Breast epithelium (tissue), 4 donors: ENCODE measurements at places on chromosomes 5 and 9.

DNA sequence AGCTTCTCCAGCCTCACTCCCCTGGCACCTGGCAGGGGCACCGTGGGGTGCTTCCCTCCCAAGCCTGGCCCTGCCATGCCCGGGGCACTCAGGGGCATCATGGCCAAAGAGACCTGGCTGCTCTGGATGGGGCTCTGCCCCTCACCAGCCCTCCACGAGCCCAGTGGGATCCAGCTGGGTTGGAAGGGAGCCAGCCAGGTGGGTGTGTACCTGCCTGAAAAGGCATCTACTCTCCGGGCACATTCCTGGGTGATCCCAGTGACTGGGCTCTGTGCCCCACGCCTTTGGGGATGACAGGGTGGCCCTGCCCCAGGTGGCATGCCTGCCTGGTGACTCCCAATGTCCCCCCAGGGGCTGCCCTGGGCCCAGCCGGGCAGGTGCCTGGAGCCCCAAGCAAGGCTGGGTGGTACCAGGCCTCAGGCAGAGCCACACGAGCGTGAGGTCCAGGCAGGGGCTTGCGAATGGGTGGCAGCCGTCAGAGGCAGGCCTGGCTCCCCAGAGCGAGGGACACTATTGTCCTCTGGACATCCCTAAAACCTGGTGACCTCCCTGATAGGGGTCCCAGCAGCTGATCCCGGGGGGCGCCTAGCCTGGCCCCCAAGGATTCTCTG is 777 bp downstream of the GPSM1 start:
- DNase-seq: no peak

DNA sequence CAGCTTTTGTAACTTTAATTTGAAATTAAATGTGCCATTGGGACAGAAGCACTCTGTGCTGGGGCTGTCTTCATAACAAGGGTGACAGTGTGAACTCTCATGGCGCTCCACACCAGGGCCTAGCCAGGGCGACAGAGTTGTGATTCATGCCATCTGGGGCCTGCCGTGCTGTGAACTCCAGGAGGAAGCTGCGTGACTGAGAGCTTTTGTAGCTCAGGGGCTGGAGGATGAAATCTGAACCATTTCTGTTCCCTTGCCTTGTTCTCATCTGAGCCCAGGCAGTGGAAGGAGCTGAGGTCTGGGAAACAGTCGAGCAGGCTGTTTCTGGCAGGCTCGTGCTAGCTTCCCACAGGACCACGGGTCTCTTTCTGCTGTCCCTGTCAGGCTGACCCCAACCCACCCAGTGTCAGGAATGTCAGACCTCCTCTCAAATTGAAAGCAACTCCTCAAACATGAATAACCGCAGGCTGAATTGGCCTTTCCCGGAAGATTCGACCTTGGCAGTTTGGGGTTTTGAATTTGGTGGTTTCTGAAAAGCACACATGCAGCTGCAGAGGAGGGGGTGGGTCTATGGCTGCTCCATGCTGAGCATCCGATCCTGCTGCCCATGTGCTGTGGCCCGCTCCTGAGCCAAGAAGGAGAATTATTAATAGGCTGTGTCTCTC is 69.2 kb upstream of the RPS23 start:
- DNase-seq: no peak

DNA sequence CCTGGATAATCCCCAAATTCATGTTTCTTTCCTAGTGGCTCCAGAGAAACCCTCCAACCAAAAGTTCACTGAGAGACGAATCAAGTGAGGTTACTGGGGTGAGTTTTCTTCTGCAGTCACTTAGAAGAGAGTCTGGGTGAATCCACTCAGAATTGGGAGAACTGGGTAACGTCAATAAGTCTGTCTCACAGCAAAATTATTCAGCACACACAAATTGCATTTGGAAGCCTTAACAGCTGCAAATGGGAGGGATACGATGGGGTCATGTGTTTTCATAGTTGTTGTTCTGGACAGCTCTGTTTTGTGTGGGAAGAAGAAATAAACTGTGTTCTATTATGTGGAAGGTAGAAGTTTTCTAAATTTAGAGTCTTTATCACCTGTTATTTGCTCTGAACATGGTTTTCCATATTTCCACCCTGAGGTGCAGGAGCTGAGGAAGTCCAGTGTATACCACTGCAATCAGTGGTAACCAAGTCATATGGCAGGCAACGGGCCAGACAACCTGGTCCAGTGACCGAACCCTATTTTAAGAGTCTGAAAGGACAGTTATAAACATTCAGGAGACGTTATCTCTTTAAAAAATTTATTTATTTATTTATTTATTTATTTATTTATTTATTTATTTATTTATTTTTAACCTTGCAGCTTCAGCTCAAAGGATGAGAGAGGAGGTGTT is 21.9 kb downstream of the MARCHF3 start:
- DNase-seq: no peak

- no peak for DNase-seq
Observed at GRCh38 chr5:67802766-67803165, 412.8 kb upstream of the PIK3R1 start.

GRCh38 chr9:126893079-126893478 is 21.5 kb upstream of the RALGPS1 start:
- no peak for DNase-seq

DNA sequence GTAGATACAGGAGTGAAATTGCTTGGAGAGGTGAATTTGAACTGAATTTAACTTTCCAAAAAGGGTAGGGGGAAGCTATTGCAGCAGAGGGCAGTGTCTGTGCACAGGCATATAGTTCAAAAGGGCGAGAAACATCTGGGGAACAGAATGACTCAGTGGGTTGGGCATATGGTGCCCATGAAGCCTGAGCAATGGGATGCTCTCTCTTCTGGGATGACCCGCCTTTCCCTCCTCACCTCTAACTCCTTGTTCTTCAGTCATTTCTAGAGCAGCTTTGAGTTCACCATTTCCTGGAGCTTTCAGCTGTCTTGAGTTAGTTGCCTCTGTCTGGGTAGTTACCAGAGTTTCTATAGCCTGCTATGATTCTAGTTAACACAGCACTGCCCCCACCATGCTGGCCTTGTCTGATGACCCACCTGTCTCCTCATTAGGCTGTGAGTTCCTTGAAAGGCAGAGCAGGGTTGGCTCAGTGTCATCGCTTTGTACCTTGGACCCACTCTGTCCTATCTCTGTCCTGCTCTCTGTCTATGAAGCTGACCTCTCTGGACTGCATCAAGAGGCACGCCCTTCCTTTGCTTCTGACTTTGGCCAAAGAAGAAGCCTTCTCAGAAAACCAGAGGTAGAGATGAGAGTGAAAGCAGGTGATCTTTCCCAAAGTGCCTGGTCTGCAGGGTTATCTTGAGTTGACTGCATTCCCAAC is 299.6 kb upstream of the KLF4 start:
- no peak for DNase-seq

DNA sequence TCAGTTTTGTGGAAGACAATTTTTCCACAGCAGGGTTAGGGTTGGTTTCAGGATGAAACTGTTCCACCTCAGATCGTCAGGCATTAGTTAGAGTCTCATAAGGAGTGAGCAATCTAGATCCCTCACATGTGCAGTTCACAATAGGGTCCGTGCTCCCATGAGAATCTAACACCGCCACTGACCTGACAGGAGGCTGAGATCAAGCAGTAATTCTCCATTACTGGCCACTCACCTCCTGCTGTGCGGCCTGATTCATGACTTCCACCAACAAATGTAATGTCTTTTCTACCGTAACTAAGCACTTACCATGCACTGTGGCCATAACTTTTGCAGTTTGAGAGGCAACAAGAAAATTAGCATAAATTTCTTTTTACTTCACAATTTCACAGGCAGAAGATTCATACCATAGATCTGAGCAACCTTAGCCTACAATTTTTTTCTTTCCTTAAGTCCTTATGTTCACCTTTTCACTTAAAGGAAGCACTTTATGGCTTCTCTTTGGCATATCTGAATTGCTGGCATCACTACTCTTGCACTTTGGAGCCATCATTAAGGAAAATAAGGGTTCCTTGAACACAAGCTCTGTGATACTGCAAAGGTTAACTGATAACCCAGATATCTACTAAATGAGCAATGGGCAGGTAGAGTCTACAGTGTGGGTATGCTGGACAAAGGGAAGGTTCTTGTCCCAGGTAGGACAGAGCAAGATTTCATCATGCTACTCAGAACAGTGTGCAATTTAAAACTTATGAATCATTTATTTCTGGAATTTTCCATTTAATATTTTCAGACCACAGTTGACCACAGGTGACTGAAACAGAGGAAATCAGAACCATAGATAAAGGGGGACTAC is 83.0 kb upstream of the IFNK start:
- no peak for DNase-seq

- no peak for DNase-seq
Observed at GRCh38 chr9:95167998-95168397, 149.5 kb downstream of the FANCC start.

DNA sequence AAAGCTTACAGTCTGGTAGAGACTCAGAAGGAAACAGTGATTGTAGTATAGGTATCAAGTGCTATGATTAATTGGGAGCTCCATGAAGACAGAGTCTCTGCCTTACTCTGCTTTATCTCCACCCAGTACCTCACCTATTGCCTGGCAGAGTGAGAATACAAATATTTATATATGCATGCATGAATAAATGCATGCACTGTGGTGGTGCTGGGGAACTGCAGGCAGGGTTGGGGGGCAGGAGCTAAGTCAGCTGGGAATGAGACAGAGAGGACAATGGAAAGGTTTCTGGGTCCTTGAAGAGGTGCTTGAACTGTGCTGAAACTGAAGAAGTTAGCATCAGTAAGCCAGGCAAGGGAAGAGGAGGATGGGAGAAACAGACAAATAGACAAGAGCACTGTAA is 80.8 kb upstream of the PPP2R2B start:
- DNase-seq: no peak

DNA sequence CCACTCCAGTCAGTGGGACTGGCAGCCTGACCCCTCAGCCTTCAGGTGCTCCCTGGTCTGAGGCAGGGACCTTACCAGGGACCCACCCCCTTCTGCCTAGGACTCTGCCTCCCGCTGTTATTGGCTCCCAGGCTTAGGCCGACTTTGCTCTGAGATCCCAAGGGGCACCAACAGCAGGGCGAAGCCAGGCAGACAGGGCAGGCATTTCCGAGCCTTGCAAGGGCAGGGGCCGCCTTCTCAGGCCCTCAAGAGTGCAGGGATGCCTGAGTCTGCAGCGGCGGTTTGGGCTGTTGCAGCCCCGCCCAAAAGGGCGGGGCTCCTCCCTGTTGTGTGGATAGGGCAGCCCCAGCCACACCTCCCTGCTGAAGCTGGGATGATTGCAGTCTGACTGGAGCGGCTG is 644.6 kb downstream of the PRR16 start:
- no peak for DNase-seq

DNA sequence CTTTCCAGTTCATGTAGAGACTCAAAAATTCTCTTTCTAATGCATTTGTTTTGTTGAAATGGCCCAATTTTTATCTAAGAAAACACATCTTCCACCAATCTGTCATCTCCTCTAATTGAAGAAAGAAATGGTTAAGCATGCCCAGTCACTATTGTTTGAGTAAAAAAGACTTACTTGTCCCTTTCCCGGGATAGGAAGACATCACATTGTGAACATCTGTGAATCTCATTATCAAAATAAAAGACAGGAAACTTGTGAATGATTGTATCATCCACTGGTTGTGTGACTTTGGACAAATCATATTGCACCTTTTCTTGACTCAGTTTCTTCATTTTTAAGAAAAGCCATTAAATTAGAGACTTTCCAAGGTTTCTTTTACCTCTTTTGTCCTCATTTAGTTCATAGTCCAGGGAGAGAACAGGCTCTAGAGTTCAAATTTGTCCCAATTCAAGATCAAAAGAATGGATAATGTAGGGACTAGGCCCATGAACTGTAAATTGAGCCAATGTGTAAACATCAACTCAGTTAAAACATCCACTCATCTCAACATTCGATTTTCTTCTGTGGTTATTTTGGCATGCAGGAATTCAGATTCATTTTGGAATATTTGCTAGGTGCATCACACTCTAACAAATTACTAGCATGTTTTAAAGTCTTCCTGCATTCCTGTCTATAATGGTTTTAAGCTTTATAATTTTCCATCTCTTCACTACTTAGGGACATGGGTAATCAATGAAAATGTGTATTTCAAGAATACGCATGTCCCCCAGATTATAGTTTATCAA is 838.0 kb upstream of the WWC1 start:
- DNase-seq: no peak

DNA sequence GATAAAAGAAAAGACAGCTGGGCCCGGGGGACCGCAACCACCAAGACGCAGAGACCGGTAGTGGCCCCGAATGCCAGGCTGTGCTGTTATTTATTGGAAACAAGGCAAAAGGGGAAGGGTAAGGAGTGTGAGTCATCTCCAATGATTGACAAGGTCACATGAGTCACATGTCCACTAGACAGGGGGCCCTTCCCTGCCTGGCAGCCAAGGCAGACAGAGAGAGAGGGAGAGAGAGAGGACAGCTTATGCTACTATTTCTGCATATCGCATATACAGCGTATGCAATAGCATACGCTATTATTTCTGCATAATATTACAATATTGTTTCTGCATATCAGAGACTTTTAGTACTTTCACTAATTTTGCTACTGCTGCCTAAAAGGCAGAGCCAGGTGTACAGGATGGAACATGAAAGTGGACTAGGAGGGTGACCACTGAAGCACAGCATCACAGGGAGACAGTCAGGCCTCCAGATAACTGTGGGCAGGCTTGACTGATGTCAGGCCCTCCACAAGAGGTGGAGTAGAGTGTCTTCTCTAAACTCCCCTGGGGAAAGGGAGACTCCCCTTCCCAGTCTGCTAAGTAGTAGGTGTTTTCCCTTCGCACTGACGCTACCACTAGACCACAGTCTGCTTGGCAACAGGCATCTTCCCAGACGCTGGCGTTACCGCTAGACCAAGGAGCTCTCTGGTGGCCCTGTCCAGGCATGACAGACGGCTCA is 50.3 kb downstream of the RFX3 start:
- no peak for DNase-seq

- DNase-seq: no peak
Observed at GRCh38 chr5:1545805-1546355, 22.1 kb upstream of the LPCAT1 start.

GRCh38 chr9:112605518-112605917 is 112.4 kb downstream of the INIP start:
- DNase-seq: no peak

- DNase-seq: no peak
Observed at GRCh38 chr9:20349568-20349967, 272.7 kb downstream of the MLLT3 start.

DNA sequence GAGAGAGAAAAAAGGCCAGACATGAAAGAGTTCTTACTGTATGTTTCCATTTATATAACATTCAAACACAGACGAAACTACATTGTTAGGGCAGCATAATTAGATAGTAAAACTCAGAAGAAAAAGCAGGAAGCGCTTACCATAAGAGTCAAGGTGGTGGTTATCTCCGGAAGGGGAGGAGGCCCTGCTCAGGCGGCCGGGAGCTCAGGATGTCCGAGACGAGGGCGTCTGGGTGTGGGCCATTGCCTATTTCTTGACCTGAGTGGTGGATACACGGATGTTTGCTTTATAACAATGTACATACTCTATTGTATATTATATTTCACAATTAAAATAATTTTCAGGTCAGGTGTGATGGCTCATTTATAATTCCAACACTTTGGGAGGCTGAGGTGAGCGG is 80.9 kb upstream of the COL5A1 start:
- no peak for DNase-seq
